ENCODE measurements at places on chromosomes 6 and 20. TPM values are rescaled to one million over a fixed set of nuclear protein-coding genes. Genes with fewer than 3 reads are reported as not detected.

ENPP1 gene
- total RNA-seq: 7.4 TPM

BMP5 gene
- total RNA-seq: not detected

SCGN gene
- total RNA-seq: not detected

ATAT1 gene
- 5.6 TPM for total RNA-seq

TAF8 gene
- total RNA-seq: 10.5 TPM

- DNase-seq: peak; percentile 68
Observed at GRCh38 chr6:111813237-111813636, 60.0 kb downstream of the FYN start.

DNA sequence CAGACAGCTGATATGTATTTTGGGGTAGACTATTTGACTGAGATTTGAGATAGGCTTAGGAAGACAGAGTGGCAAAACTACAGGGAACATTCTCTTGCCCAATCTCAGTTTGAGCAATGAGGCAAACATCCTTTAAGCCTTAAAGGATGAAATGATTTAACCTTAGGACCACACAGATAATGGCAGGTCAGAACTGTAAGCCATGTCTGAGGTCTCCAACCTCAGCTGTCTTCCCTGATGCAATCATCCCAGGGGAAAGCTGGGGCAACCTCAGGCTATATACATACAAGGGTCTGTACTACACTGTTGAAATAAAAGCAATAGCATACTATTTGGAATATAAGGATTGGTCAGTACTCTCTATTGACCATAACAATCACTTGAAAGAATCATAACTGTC lies 83.8 kb upstream of the NUP153 start:
- DNase-seq: no peak

GRCh38 chr6:156564127-156564806 lies 212.9 kb upstream of the ARID1B start:
- DNase-seq: peak; percentile 65

DNA sequence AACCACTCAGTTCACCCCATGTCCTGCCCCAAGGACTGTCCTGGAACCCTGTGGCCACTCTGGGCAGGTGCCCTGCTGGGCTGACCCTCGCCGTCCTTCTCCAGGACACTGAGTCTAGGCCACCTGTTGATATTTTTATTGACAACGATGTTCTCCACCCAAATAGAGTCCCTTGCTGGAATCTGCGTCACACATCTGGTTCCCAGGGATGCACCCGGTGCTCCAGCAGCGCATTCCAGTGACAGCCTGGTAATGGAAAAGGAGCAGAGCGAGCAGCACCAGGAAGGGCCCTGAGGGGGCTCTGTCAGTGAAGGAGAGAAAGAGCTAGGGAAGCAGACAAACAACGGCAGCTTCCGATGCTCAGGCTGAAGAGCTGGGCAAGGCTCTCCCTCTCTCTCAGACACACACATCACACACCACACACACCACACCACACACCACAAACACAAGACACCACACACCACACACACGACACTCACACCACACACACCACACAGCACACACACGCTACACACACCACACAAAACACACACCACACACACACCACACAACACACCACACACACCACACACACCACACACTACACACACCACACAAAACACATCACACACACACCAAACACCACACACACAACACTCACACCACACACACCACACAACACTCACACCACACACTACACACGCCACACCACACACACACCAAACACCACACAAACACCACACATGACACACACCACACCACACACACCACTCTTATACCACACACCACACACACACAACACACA lies 117.9 kb upstream of the THBS2 start:
- peak; percentile 8 for DNase-seq

DNA sequence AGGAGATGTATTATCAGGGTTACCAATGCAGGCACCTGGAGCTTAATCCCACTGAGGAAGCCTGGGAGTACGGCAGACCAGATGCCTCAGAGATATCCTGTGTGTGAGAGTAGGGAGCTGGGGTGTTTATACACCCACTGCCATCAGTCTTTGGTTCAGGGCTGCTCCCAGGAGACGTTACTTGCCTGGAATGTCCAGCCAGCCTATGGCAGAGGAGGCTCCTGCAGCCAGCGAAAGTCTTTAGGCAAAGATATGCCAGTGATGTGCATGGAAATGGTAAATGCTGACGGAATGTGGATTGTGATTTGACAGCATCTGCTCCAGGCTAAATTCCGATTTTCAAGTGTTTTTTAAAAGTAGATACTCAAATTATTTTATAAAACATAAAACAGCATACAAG lies 282.0 kb downstream of the BTBD3 start:
- no peak for DNase-seq

DNA sequence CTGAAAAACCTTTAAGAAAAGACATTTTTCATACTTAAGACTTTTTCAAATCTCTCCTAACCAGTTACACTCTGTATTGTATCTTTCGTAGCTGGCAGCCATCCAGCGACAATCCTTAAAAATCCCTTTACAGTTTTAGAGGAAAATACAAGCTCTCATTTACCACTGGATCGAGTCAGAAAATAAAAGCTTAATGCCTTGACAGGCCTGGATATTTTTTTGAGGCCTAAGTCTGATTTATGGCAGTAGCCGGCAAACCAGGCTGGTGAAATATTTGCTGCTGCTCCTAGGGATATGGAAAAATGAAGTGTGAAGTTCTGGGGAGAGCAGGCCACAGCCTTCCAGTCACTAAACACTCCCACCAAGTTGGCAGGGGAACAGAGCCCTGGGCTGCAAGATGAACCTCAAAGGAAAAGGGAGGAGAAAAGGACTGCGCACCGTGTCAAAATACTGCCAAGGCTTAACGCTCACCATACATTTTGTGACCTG lies 213.0 kb upstream of the SUPT3H start:
- peak; percentile 51 for DNase-seq

DNA sequence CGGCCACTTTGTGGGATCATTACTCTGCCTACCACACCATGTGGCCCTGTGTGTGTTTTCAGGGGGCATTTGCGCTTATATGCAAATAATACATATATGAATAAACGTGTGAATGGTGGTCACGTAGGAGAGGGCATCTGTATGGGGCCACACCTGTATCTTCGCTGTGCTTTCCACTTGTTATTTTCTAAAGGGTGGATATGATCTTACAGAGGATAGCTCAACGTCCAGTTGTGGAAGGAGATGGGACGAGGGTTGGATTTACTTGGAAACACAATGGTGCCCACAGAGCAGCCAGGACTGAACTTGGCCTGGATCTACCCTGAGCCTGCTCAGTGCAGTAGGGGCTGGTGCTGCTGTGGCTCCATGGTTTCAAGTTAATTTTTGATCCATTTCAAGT lies 93.3 kb downstream of the YTHDF1 start:
- no peak for DNase-seq

- DNase-seq: no peak
Observed at GRCh38 chr20:32495949-32496348, 89.2 kb downstream of the NOL4L start.

- DNase-seq: no peak
Observed at GRCh38 chr6:14270142-14270893, 152.7 kb downstream of the CD83 start.

DNA sequence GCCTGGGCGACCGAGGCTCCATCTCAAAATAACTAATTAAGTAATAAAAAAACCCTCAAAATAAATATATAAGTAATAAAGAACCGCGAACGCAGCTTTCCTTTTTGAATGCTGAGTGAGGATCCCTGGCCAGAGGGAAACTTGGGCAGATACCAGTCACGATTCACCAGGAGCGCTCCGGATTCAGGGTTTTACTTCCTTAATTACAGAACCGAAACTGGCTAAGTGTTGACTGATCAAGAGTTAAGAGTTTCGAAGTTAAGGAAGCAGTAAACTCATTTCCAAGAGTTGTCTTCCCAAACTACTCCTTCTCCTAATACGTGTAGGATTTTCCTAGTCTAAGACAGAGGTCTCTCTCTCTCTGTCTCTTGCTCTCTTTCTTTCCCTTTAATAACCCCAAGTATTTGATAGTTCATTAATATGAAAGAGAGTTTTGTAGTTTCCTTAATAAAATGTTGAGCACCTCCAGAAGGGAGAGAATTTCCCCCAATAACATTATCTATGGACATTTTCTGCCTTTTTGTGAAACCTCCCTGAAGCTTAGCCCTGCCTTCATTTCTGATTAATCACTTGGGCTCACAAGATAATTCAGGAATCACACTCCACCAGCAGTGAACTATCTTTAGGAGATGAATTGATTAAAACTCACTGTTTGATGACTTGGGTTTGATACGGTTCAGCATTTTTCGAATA lies 61.4 kb upstream of the ZNF217 start:
- no peak for DNase-seq

DNA sequence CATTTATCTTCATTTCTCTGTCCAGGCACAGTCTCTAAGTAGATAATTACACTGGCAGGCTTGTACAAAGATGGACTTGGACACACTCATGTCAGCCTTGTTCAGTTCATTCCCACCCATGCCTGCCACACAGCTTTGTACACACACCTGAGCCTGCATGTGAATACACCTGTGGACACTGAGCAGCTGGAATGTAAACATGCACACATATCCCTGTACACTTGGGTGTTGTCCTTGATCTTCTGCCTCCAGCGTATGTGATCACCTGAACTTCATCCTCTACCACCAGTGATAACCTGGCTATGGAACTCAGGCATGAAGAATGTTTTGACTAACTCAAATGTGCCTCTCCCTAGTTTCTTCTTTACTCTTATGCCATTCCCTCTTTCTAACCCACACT lies 190.6 kb downstream of the DHX35 start:
- no peak for DNase-seq

DNA sequence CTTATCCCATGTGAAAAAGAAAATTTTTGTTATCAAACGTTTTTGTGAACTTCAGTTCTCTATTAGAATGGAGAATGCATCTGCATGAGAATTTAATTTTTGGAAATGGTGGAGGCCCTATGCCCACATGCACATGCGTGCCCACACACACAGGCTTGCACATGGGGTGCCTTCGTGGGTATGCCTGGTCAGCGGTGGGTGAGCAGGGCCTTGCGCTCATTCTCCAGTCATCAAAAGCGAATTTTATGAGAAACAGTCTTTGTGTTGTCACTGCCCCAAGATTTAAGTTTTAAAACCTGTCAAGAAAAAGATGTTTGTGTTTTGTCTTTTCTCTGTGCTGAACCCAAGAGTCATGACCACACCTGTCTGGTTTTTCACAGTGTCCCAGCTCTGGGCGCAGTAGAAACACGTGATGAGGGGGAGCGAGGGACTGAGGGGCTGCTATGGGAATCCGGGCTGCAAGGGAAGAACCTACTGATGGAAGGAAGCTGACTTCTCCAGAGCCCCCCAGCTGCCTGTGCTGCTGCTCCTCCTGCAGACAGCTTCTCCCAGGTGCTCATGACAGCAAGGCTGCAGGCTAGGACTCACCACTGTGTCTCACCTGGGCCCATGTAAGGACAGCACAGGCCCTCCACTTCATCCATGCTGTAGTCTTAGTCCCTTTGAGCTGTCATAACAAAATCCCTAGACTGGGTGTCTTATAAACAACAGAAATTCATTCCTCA lies 153.6 kb downstream of the SYCP2 start:
- no peak for DNase-seq
